ENCODE measurements at places on chromosomes 16 and 17. TPM values are rescaled to one million over a fixed set of nuclear protein-coding genes. Genes with fewer than 3 reads are reported as not detected.

- DNase-seq: no peak
- peaks cover 6% of the 10 kb centered on the region for H3K36me3 ChIP-seq
- H3K4me3 ChIP-seq: no peak overlapping the region
- H3K27ac ChIP-seq: no peak overlapping the region
- H3K4me1 ChIP-seq: peaks cover 2% of the 10 kb centered on the region
- peaks cover 10% of the 10 kb centered on the region for H3K27me3 ChIP-seq
These were observed 22.0 kb downstream of the WNT3 start for GRCh38 chr17:46796524-46796923.

- H3K27ac ChIP-seq: no peak overlapping the region
- H3K36me3 ChIP-seq: peaks cover 5% of the 10 kb centered on the region
- H3K4me3 ChIP-seq: no peak overlapping the region
- peaks cover 18% of the 10 kb centered on the region for H3K4me1 ChIP-seq
These were observed 111.1 kb upstream of the HAS3 start for GRCh38 chr16:68994324-68994723.

- no peaks in the 10 kb centered on the region for H3K27me3 ChIP-seq
- no peaks in the 10 kb centered on the region for H3K4me1 ChIP-seq
- H3K36me3 ChIP-seq: peaks cover 3% of the 10 kb centered on the region
- H3K4me3 ChIP-seq: peak overlapping the region; percentile 100
These were observed 362 bp downstream of the KLHDC4 start for GRCh38 chr16:87765473-87765775.

Gene SRL
- total RNA-seq: not detected

Gene TSPAN10
- total RNA-seq: 1.4 TPM

Measured in type B pancreatic cell (in vitro differentiated cells).